Activated CD4-positive, alpha-beta T cell treated with anti-CD3 and anti-CD28 coated beads for 24 hours (primary cell): ENCODE measurements at places on chromosomes 7 and 10.

- DNase-seq: no peak
Measured at GRCh38 chr10:122877264-122877663, 2.1 kb downstream of the FAM24B start.

DNA sequence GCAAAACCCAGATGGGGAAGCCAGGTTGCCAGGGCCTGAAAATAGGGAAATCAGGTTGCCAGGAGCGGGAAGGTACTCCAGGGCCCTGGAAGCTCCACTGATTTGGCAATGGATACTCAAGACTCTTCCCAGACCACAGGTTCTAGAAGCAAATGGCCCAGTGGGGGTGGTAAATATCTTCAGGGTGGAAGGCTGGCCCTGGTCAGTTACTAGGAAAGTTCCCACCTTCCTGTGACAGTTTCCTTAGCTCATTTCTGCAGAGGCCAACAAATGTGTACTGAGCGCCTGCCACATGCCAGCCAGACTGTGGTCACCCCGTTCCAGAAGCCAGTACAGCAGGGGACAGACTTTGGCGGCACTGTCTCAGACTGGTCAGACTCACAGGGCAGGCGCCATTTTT is 113.6 kb downstream of the FAM53B start:
- no peak for DNase-seq

DNA sequence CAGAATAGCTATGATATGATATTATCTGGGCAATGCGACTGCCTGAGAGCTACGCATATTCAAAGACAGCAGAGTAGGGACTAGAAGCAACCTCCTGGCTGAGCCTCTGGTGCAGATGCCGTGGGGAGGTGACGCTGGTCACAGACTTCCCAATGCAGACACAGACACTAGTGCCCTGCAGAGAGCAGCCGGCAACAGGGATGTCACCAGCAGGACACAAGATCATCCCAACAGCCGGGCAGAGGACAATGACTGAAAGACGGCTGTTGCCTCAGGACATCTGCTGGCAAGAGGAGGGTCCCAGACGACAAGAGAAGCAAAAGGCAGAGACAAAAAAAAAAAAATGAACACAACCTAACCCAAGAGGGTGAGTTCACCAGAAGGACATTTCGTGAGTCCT is 104.6 kb downstream of the CALN1 start:
- no peak for DNase-seq

DNA sequence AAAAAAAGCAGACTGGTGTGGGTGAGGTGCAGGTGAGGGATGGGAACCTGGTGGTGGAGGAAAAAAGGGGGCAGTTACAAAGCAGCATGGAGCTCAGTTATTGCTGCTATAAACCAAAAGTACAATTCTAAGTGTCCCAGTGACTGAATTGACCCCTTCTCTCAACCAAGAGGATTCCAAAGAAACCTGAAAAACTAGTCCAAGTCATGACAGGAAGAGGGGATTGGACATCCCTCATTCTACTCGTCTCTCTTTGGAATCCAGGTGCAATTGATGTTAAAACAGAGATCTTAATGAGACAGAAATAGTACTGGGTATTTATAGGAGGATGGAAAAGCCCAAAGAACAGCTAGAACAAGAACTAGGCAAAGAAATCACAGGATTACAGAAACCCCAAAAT is 322.3 kb upstream of the IGFBP3 start:
- DNase-seq: no peak

DNA sequence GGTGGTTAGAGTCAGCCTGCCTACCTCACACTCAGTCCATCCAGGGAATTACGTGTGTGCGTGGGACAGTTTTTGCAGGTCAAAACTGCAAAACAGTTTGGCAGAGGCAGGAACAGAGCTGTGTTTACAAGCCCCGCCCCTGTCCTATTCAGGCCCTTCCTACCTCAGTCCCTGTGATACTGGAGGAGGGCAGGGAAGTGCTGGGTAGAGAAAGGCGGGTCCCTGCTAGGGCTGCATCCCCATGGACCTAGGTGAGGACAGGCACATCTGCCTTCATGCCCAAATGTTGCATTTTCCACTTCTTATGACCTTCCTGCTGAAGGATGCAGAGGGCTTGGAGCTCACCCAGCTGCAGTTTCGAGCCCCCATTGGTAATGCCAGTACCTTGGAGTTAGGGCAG is 25.1 kb downstream of the SBDS start:
- no peak for DNase-seq

DNA sequence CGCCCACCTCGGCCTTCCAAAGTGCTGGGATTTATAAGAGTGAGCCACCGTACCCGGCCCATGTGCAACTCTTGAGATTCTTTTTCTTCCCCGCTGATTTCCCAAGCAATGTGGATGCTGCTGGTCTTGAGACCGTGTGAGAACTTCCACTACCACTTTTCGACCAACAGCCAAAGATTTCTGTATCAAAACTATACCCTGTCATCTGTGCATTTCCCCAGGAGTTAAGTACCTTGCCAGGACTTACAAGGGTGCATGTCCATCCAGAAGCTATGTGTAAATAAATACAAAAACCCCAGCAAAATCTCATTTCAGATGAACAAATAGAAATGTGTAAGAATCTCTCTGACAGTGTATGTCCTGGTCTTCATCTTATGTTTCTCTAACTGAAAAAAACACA is 9.9 kb upstream of the GALNT11 start:
- no peak for DNase-seq
